ENCODE measurements at places on chromosomes 4 and X.

- no peak for DNase-seq
Measured at GRCh38 chr4:125811892-125812291, 497.1 kb downstream of the FAT4 start.

GRCh38 chrX:6986915-6987314, 160.6 kb upstream of the STS start:
- DNase-seq, result no peak

DNA sequence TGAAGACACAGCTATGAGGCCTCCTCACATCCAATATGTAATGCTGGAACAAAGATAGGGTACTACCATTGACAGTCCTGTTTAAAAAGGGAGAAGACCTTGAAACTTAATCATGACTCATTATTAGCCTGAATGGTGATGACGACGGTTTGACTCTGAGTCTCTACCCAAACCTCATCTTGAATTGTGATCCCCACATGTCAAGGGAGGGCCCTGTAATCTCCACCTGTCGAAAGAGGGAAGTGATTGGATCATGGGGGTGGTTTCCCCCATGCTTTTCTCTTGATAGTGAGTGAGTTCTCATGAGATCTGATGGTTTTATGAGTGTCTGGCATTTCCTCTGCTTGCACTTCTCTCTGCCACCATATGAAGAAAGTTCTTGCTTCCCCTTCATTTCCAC, 395.3 kb upstream of the CPEB2 start:
- no peak for DNase-seq

GRCh38 chrX:7068939-7069367, 78.6 kb upstream of the STS start:
- peak; percentile 27 for DNase-seq

GRCh38 chrX:139194571-139195280, 335.8 kb upstream of the F9 start:
- DNase-seq, result peak; percentile 3

- no peak for DNase-seq
Measured at GRCh38 chrX:12881914-12882313, 15.0 kb downstream of the TLR7 start.

DNA sequence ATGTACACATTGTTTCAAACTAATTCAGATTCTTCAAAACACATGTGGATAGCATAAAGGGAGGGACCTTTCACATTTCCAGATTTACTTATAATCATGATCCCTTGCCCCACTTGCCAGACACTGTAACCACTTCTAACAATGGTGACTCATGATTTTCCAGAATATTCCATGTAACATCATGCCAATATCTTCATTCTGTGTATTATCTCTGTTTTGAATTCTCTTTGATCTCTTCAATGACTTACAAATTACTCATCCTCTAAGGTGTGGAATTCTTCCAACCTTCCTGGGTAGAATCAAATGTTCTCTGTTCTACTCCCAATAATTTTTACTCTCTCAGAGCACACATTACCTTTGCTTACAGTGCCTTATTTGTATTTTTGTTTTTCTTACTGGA, 517.1 kb downstream of the PCDH7 start:
- no peak for DNase-seq

- no peak for DNase-seq
Measured at GRCh38 chr4:51851090-51851936, 8.4 kb downstream of the DCUN1D4 start.

DNA sequence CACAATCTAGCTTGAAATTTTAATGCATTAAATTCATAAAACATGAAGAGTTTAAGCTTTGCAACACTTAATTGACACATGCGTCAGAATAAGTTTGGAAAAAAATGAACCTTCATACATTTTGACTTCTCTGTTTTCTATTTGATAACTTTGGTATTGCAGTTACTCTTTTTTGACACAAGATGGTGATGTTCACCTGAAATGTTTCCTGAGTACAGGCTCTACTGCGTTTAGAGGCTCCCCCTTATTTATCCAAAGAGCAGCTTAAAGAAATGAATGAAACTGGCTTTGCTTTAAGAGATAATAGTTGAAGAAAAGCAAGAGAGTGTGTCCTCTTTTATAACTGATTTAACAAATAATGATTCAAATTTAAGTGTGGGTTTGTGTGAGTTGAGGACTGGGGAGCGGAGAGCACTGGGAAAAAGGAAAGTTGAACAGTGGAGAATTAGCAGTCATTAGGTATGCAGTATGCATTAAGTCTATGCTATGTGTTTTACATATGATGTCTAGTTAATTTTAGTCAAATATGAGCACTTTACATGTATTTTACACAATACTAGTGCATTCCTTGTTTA, 180.6 kb upstream of the NUDT6 start:
- no peak for DNase-seq

GRCh38 chr4:139921429-139922184, 232.4 kb downstream of the MAML3 start:
- no peak for DNase-seq

DNA sequence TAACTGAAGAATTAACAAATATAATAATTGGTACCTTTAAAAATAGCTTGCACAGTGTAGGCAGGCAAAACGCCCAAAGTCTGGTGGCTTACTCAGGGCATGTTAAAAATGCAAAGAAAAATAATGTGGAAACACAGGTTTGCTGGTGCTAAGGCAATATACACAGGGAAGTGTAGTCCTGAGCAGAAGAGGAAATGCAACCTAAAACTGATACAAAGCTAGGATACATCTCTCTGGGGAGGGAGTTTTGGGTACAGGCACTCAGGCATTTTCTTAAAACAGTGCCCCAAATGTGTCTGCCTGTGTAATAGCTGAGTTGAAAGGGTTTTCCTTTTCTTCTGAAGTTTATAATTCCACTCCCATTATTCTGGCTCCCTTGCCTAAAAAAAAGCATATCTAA, 47.4 kb downstream of the TMPRSS11E start:
- DNase-seq, result no peak

GRCh38 chr4:101596781-101597552, 193.6 kb upstream of the BANK1 start:
- DNase-seq, result peak; percentile 18

DNA sequence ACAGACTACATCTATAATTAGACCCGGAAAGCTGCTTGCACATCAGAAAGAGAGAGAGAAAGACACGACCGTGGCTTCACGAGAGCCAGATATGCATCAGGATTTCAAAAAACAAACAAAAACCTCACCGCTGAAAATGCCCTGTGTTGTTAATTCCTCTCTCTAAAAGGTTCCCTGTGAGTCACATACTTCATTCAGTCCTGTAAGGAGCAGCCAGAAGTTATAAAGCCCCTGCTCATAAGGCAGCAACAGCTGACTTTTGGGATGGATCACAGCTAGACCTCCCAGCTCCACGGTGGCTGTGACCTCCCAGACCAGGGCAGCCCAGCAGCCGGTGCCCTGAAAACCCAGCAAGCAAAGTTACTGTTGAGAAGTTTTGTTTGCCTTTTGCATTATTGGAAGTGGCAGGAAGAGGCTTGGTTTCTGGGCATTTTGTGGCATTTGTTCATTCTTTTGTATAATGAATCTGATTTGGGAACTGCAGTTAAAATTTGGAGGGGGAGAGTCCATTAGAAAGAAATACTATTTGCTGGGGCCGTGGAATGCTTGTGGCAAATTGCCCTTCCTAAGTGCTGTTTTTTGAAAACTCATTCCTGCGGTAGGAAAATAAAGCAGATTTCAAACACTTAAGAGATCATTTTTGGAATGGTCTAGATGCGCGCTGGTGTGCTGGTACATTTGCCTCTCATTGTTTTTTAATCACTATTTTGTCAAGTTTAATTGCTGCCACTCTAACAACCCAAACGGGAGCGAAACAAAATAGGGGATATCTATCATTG, 520.4 kb downstream of the BCOR start:
- DNase-seq, result no peak

GRCh38 chr4:65437102-65437501, 233.2 kb downstream of the EPHA5 start:
- no peak for DNase-seq

- no peak for DNase-seq
Measured at GRCh38 chr4:185219551-185220344, 10.3 kb downstream of the SNX25 start.

- DNase-seq, result no peak
Measured at GRCh38 chr4:35982318-35982717, 262.0 kb downstream of the ARAP2 start.

DNA sequence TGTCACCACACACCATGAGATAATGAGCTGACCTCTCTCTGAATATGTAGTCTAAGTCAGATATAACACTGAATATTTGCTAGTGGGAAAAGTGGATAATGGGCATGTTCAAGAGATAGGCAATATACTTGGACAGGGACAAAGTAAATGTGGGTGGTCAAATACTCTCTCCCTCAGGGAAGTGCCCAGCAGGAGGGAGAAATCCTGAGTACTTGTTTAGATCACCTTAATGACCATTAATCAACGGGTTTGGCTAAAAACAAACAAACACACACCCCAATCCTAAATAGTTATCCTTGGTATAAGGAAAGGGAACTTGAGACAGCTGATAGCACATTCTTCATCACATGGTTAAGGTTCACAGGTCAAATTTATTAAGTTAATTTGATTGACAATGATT, 933.5 kb downstream of the C4orf33 start:
- DNase-seq, result no peak

DNA sequence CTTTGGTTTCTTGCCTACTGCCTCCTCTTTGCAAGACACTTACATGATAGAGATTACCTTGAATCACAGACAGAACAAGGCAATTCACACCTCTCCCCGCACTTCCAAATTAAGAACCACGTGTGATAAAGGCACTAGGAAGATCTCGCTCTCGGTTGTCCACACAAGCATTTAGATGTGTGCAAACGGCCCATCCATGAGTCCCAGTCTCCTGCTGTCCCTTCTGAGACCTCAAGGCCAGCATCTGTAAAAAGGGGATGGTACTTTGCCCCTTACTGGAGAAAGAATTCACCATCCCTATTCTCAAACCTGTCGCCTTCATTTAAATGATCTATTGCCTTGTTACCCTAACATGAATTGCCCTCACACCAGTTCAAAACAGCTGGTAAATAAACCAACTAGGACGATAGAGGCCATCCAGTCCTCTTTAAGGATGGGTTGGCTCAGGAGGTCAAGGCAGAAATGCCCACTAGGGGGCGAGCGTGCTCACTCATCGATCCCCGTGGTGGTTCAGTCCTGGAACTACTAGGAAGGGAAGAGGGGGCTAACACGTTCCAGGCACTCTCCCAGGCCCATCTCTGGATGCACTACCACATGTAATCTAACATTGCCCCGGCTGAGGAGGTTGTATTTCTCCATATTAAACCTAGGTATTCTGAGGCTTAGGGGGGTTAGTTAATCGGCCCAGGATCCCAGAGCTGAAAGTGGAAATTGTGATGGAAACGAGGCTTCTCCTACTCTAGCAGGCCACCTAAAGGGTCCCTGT, 95.8 kb downstream of the DHX15 start:
- DNase-seq, result peak; percentile 80

DNA sequence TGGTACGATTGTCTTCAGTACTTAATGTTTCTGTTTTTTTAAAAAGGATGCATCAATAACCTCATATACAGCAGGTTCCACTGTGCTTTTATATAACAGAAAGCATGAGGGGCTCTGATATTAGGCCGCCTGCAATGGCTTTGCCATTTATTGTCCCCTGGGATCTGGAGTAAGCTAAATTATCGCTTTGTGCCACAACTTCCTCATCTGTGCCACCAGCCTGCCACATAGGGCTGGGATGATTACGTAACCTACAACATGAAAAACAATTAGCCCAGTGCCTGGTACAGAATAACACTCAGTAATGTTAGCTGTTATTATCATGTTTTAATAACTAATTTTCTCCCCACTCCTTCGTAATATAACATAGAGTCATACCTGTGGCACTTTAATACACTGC, 65.5 kb upstream of the TRIM2 start:
- DNase-seq, result no peak

DNA sequence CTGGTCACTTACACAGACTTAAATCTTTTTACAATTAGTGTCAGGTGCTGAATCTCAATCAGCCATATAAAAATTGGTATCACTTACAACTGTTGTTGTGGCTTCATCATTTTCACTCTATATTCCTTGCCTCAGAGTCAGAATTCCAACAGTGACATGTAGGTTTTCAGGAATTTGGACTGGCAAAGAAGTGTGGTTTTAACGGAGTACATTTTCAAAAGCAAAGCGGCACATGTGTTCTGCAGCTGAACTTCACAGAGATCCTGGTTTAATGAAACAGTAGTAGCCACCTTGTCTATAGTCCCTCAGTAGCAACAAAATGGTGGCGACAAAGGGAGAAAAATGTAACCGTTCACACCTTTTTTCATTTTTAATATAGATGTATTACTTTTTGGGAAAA, 486.6 kb downstream of the FAT4 start:
- no peak for DNase-seq

DNA sequence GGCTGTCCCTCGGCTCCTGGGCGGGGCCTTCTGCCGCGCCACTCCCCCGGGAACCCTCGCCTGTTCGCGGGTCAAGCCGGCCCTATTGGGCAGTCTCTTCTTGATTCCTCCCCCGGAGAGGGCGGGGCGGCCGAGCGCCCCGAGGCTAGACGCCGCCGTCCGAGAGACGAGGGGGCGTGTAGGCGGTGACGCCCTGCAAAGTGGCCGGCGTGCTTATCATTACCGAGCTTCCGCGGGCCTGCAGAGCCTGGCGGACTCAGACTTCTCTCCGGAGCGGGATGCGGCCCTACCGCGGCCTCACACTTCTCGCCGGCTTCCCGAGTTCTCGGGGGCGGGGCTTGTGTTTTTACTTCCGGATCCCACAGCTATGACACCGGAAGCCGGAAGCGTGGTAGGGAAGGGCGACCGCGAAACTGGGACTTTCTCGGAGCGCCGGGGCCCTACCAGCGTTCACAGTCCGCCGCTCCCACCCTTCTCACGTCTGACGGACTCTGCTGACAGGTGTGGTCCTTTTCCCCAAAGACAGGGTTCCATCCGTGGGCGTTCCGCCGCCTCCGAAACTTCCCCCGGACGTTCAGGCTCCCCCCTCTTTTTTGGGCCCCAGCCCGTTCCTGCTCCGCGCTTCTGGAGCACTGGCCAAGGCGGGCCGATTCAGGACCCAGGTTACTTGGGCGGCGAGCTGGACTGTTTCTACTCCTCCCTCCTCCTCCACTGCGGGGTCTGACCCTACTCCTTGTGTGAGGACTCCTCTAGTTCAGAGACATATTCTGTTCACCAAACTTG, at the start of gene IKBKG:
Gene IKBKG, plus strand, starts transcription at position 376 of the 783 bp plus-strand sequence. CDS start 4,383 bp downstream, outside the sequence.
- peak; percentile 89 for DNase-seq

- no peak for DNase-seq
Measured at GRCh38 chrX:40581336-40581920, 658 bp downstream of the ATP6AP2 start.

DNA sequence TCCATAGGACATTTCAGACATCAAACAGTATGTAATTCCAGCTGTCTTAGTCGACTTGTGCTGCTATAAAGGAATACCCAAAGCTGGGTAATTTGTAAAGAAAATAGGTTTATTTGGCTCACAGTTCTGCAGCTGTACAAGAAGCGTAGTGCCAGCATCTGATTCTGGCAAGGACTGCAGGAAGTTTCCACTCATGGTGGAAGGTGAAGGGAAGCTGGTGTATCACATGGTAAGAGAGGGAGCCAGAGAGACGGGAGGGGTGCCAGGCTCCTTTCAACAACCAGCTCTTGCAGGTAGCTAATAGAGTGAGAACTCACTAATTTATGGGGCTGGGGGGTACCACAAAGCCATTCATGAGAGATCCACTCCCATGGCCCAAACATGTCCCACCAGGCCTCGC, 253.0 kb upstream of the FGF13 start:
- no peak for DNase-seq
